C1 segment of cervical spinal cord (tissue), 14 donors: ENCODE measurements at places on chromosomes 3 and 15.

- no peak for DNase-seq
Measured at GRCh38 chr15:80835336-80835735, 56.2 kb downstream of the CEMIP start.

DNA sequence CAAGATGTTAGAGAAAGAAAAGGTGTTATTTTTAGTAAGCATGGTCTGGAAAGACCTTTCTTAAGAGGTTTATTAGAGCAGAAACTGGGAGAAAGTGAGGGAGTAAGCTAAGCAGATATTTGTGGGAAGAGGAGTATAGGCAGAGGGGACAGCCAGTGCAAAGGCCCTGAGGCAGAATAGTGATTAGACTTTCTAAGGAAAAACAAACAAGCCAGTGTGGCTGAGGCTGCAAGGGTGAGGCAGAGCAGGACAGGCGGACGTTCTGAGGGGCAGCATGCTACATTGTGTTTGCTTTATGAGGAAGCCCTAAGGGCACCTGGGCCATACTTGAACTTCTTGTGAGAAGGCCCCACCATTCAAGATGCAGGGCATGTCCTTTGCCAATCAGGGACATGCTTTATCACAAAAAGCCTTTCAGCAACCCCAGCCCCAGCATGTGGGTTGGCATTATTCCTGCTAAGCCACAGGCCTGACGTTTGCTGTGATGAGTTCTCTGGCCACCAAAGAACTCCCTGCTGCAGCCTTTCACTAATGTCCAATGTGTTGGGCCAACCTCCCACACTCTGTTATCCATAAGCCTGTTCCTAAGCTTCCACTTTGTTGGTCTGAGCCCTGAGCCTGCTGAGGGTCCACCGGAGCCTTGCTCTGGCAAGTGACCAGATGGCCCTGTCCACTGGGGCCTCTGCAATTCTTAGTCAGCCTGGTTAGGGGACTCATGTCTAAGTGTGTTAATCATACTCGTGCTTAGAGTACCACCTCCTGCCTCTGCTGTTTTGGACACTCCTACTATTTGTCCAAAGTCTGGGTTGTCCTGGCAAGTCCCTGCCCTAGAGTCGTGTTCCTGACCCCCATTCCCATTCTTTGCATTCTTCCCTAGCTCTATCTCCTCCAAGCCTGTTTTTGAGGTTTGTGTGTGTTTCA lies 209.9 kb upstream of the CTNNB1 start:
- DNase-seq, result no peak

- DNase-seq, result no peak
Measured at GRCh38 chr15:29522373-29523276, 253.0 kb upstream of the NSMCE3 start.

DNA sequence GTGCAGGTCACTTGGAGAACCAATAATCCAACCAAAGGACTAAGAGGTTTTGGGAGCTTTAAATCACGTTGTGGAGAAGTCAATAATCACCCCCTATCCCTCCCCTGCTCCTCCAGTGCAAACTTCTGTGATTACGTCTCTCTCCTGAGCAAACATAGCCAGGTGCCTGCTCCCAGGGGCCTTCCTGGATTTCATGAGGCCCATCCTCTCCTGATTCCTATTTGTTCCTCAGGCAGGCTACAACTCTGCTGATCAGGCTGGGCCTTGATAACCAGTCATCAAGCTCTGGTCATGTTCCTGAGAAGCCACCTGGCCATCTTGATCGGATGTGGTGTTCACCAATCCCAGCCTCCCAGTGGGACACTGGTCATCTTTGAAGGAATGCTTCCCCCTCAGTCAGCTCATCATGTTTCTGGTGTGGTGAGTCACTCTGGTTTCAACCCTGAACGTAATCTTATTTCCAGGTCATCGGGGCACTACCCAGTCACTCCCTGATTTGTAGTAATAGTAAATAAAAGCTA lies 2.9 kb upstream of the ZNF710 start:
- no peak for DNase-seq

GRCh38 chr3:104519068-104519467 lies 847.6 kb upstream of the ALCAM start:
- no peak for DNase-seq

- no peak for DNase-seq
Measured at GRCh38 chr15:34900748-34901147, 68.8 kb downstream of the AQR start.

DNA sequence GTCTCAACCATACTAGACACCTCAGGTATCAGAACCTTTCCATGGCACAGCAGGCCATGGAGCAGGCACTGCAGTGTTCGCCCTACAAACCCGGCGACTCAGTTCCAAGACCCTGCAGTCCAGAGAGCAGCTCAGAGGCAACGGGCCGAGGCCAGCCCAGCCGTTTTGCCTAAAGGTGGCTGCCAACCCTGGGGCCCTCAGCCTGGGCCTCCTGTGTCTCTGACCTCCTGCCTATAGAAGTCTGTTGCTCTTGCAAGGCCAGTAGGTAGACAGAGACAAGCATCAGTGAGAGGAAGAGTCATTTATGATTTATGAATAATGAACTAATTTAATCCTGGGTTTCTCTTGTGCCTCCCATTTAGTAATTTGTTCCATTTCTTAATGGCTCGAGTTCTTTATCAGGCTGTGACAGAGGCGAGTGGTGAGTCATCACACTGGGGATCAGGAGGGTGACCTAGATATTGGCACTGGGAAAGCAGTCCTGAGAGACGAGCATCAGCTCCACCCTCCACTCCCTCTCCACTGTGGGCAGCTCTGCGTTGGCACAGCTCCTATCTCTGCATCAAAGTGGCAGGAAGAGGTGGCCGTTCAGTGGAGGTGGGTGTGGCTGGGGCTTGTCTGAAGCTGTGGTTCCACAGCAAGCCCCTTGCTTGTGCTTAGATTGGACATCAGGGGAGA lies 79.8 kb downstream of the ABHD5 start:
- DNase-seq, result no peak

- peak; percentile 93 for DNase-seq
Measured at GRCh38 chr15:73051807-73052652, at the start of gene NEO1. Gene NEO1 (plus strand): TSS chr15:73052463. CDS start chr15:73052676, 213 bp downstream.

- no peak for DNase-seq
Measured at GRCh38 chr3:128123156-128123537, 465 bp downstream of the RUVBL1 start.

GRCh38 chr3:12420393-12420792 lies 63.9 kb upstream of the TSEN2 start:
- no peak for DNase-seq

- DNase-seq, result no peak
Measured at GRCh38 chr3:73259291-73259690, 197.8 kb downstream of the EBLN2 start.

DNA sequence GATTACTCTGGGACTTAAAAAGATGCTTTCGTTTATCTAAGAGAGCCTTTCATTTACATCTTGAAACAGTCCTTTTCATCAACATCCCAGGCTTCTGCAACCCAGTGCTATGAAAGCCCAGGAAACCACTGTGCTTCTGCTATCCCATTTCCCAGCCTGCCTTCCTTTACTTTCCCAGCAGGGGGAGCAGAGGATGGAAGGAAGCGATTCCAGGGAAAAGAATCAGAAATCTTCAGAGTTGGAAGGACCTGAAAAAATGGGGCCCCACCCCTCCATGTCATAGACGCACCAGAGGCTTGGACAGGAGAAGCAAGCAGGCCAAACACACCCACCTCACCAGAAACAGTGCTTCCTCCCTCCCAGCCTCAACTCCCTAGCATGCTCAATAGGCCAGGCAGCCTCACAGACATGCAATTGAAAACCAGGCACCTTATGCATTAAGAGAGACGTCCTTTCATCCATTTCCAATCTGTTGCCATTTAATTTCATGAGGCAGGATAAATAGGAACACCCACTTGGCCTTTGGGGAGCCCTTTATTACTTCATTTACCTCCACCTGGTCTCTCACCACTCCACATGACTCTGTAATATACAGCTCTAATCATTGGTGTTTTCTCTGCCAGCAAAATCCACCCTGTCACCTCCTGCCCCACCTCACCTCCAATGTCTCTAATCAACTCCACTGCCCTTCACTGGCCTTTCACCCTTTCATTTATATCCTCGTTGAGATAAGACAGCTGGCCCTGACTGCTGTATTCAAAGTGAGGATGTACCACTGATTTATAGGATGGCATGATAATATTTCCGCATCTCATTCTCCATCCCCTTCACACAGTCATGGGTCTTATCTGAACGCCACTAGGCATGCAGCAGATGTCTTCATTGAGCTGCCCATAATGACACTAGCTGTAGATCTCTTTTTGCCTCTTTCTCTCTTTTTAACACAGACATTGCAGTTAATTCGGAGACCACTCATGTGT lies 583.9 kb downstream of the NTRK3 start:
- no peak for DNase-seq

- no peak for DNase-seq
Measured at GRCh38 chr15:96359616-96360521, 29.4 kb downstream of the NR2F2 start.

- no peak for DNase-seq
Measured at GRCh38 chr3:37909067-37909911, 47.6 kb downstream of the CTDSPL start.

- DNase-seq, result no peak
Measured at GRCh38 chr3:143188881-143189280, 69.3 kb downstream of the CHST2 start.

DNA sequence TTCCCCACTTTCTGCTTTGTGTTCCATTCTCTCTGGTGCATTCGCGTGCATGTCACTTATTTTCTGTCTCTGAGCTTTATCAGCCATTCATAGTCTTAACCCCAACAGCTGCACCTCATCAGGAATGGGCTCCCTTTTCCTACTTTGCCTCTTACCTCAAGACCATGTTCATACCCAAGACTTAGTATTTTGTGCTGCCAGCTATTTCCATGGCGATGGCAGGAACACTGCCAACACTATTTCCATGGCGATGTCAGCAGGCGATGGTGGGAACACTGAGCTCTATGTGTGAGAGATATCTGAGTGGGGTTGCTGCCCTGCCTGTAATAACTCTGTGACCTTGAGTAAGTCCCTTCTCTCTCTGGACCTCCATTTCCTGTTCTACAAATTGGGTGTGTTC lies 5.5 kb downstream of the ZNF35 start:
- no peak for DNase-seq

GRCh38 chr15:69080295-69081248 lies 66.1 kb downstream of the NOX5 start:
- no peak for DNase-seq

DNA sequence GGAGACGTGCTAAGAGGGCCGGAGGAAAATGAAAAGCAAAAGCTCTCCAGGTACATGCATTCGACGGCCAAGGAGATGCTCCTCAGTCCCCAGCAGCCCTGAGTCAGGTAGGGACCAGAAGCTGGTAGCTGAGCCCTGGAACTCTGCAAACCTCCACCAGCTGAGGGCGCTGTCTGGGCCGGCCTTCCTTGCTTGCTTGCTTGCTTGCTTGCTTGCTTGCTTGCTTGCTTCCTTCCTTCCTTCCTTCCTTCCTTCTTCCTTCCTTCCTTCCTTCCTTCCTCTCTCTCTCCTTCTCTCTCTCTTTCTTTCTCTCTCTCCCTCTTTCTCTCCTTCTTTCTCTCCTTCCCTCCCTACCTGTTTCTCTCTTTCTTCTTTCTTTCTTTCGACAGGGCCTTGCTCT lies 94.6 kb upstream of the RASGRF1 start:
- DNase-seq, result no peak

- no peak for DNase-seq
Measured at GRCh38 chr3:46887980-46888494, 10.5 kb downstream of the PTH1R start.

- DNase-seq, result no peak
Measured at GRCh38 chr3:125025642-125026041, 30.2 kb downstream of the HEG1 start.

DNA sequence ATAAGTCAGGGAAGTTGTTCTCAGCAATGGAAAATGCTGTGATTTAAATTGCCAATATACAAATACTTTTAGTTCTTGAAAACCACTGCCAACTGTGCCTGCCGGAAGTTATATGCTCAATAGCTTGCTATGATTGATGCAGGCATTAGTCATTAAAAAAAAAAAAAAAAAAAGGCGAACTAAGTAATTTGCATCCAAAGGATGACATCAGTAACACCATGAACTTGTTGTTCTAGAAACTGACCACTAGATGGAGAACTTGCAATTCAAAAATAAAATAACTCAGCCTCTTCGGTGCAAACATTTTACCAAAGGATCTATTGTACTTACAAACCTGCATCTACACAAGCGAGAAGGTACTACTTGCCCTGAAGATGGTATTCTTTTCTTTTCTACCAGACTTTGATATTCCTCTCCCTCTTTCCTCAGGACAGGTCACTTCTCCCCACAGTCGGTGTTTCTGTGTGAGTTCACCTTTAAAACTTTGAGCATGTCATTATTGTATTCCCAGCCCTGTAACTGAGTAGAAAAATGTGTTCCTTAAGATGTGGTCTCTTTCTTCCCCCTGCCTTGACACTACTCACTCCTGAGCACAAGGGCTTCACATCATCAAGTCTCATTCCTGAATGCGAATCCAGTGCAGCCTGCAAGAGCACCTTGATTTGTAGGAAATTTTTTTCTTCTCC lies 115.0 kb upstream of the VEPH1 start:
- DNase-seq, result no peak

GRCh38 chr3:31043184-31043819 lies 148.8 kb upstream of the GADL1 start:
- DNase-seq, result no peak

DNA sequence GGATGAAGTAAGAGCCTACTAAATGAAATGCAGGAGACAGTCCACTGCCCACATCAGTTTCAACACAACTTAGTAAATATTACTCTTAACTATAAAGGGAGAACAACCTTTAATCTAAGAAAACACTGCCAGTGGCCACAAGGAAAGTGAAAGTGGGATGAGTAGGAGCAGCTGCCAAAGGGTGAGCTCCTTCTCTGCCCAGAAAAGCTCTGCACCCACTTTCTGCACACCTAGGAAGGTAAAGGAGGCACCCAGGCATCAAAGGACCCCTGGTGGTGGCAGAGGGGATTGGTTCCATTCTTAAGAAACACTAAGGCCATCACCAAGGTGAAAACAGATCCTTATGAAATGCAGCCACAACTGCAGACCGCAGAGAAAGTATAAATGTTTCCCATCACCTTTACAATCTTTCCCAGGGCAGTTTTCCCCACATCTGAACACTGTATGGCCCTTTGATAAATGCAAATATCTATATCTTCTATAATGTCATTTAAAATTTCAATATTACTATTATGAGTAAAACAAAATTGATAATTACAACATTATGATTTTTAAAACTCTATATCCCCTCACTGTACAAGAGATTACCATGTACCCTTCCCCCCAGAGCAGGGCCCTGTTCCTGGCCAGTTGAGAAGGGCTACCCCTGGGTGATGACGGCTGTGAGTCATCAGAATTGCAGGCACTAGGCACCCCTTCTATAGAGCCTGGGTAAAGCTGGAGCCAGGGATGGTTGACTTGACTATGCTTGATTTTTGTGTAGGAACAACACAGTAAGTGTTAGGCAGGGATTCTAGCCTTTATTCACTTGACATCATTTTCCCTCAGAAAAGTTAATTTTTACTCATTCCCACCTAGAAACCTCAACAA lies 92.0 kb downstream of the SNRK start:
- no peak for DNase-seq

- no peak for DNase-seq
Measured at GRCh38 chr15:49827311-49827710, 206.5 kb downstream of the DTWD1 start.

DNA sequence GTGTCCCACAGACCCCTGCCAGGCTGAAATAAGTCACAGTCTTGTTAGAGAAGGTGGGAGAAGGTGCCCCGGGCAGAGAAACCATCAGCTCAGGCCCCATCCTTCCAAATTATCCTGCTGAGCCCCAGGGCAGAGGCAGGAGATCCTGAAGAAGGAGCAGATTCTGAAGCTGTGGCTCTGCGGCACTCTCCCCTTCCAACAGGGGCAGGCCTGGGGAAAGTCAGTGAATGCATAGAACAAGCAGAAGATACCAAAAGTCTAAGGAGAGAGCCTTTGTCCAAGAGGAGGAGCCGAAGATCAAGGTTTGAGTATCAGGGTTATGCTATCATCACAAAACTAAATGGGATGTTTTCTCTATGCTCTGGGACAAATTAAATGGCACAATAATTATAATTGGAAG lies 249.3 kb downstream of the XXYLT1 start:
- no peak for DNase-seq
